Mesenteric fat pad (tissue), 1 donor: ENCODE measurements at places on chromosomes 2 and 18.
A peak's percentile ranks its signal among the peaks of the same experiment; 100 is the strongest.

DNA sequence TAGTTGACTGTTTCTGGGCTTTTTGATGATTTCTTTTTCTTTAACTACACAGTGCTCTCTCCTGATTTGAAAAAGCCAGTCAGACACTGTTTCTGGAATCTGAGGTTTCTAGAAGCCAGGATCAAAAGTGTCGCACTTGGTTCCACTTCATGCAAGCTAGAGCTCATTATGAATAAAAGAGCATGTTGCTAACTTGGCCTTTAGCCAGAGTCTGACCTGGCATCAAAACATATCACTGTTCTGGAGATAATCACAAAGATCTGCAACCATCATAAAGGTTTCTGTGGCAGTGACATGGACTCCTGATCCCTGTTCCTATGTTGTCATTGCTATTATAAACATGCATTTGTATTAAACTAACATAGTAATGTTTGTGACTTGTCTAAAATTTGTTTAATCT lies 76.1 kb upstream of the MAPRE2 start:
- DNase-seq = no peak

DNA sequence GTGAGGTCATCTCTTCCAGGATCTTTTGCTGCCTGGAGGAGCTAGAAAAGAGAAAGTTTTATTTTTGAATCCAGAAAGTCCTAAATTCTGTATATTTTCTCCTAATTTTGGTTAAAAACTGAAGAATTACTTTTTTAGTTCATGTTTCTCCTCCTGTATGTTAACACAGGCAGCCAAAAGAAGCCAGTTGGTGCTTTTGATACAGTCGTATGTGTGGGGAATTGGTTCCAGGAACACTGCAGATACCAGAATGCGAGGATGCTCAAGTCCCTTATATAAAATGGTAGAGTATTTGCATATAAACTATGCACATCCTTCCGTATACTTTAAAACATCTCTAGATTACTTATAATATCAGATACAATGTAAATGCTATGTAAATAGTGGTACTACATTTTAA lies 22.6 kb upstream of the ADAM23 start:
- no peak for DNase-seq

GRCh38 chr18:63233334-63233733 lies 86.2 kb downstream of the BCL2 start:
- no peak for DNase-seq

GRCh38 chr2:72893594-72894319 lies 6.5 kb downstream of the SPR start:
- peak; percentile 79 for DNase-seq

DNA sequence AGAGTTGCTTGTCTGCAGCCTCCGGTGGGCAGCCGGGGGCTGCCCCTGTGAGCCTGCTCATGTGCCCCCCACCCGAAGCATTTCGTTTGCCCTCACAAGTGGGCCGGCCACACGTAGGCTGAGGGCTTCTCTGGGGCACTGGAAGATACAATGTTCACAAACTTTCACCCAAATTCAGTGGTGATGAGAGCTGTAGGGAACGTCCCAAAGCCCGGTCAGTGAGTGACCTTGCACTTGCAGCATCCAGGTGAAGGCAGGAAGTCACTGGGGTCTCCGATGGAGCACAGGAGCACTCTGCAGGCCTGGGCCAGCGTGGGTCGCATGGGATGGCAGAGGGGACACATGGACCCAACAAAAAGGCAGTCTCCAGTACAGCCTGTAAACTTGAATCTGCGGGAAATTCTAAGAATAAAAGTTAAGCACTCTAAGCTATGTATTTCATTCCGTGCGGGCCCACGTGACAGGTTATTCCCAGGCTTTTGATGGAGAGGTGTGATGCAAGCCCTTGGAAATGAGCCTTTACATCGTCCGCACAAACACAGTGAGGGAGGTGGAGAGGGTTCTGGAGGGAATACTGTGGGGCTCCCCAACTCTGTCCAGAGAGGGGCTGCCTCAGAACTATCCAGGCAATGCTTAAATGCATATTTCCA lies 42.5 kb downstream of the CNGA3 start:
- DNase-seq = no peak

DNA sequence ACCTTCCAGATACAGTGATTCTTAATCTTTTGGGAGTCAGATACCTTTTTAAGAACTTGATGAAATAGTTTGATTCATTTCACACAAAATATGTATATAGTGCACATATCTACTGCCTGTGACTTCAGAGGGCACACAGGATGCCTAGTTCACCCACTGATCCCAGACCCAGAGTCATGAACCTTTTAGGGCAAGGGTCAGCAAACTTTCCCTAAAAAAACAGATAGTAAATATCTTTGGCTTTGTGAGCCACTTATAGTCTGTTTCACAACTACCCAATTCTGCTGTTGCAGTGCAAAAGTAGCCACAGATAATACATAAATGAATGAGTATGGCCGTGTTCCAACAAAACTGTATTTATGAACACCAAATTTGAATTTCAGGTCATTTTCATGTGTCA lies 124.9 kb downstream of the ANKRD44 start:
- no peak for DNase-seq

DNA sequence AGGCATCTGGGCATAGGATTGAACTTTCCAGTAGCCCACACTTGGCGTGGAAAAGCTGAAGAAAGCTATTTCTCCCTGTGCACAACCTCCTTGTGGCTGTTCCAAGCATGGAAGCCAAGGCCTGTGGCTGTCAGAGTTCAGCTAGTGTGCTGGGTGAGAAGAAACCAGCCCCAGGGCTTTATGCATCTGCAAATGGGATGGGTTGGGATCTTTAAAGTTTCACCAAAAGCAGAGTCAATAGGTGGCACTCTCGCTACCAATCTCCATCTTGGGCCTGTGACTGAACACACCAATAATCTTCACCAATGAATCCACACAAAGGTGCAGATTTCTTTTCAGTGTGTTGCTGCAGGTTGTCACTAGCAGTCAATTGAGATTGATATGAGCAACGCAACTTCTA lies 542.8 kb downstream of the NRXN1 start:
- DNase-seq = no peak

- DNase-seq = no peak
Observed at GRCh38 chr2:16171425-16171920, 231.1 kb downstream of the MYCN start.

- DNase-seq = no peak
Observed at GRCh38 chr2:66496670-66497420, 61.9 kb downstream of the MEIS1 start.

DNA sequence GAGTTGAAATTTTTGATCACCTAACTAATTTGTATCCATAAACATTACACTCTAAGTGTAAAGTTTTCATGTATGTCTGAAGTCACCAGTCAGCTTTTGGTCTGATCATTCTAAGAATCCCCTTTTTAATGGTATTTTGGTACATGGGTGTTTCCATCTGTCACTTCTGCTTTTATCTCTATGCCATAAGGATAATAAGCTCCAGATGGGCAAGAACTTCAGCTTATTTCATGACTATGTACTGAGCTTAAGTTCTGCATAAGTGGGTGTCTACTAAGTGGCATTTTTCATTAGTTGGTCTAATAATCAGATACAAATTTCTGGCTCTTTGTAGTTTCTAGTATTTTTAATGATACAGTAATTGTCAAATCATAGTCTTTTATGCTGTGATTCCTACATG lies 20.4 kb downstream of the UBXN4 start:
- DNase-seq = no peak

GRCh38 chr2:20421336-20421987 lies 25.4 kb upstream of the RHOB start:
- DNase-seq = peak; percentile 88

GRCh38 chr2:22253171-22253570 lies 1129.4 kb downstream of the TDRD15 start:
- DNase-seq = no peak

DNA sequence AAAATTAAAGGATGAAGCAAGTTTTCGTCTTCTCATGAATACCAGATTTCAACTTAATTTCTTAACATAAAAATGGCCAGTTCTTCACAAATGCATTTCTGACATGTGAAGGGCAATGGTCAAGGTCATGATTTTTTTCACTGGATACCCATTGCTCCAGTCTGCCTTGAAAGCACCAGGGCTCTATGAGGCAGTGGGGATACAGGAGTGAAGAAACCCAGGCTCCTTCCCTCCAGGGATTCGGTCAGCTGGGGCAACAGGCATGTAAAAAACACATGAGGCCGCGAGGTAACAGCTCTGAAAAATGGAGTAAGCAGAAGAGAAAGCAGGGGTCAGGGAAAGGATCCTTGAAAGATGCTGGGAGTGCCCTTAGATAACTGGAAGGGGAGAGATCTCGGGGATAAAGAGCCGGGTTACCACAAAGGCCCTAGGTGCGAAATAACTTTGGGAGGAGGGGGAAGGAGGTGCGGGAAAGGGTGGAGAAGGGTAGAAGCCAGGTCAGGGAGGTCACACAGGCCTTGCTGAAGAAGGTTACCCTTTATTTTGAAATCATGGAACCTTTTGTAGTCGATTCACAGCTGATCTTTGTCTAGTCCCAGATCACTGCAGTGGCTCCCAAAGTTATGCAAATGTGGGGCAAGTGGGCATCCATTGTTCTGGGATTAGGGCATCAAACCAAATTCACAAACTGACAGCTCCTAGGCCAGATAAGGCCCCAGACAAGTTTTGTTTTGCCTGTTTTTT lies 5.2 kb upstream of the SPRED2 start:
- no peak for DNase-seq

DNA sequence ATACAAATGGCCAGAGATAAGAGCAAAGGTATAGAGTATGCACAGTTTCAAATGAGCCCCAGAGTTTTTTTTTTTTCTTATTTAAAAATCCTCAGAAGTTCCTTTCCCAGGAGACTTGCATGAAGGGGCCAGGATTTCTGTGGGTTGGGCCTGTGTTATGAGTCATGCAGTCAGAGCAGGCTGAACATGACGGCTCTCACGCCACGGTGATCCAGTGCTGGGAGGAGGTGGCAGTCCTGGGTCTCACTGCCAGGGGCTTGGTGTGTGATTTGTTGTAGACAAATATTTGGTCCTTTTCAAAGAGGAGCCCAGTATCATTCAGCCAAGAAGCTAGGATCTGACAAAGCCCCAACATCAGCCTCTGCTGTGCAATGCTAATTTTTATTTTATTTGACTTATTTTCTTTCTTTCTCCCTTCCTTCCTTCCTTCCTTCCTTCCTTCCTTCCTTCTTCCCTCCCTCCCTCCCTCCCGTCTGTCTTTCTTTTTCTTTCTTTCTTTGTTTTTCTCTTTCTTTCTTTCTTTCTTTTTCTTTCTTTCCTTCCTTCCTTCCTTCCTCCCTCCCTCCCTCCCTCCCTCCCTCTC lies 10.4 kb upstream of the KCNE4 start:
- no peak for DNase-seq

- no peak for DNase-seq
Observed at GRCh38 chr2:238139196-238140039, 950 bp downstream of the KLHL30 start.

DNA sequence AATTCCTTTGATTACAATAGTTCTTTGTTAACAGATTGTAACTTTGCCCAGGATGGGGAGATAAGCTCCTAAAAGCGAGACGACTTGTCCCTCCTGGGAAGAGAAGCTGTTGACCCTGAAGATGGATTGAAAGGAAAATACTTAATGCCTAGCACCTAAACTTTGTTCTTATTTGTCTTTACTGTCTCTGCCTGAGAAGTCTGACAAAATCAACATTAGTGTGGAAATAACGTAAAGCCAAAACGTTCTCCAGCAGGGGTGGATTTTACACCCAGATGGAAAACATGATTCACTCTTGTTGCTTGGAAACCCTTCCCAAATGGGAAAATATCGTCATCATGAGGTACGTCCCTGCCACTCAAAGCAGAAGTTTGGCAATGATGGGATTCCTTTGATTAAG lies 450.1 kb downstream of the SLC4A3 start:
- no peak for DNase-seq
